ENCODE measurements at places on chromosomes 2 and 18. TPM values are rescaled to one million over a fixed set of nuclear protein-coding genes. Genes with fewer than 3 reads are reported as not detected.

- no peak for DNase-seq
These were observed 97.6 kb downstream of the POLE4 start for GRCh38 chr2:75055820-75056675.

DNA sequence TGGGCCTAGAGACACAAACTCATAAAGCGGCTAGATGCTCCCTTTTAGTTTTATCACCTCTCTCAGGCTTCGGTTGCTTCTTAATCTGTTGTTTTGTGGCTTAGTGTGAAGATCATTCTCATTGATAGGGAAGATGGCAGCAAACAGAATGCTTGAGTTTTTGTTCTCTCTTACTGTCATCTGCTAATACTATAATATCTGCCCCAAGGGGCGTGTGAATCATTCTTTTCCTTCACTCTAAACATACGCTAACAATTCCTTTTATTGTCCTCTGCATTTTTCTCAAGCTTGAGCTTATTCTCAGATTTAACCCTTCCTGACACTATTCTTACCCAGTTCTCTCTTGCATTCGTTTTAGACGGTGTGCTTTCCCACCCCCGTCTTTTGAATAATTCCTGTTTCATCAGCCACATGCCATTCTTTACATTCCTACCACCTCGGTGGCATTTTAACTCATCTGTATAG, 323.9 kb upstream of the NRP2 start:
- DNase-seq: no peak

OR6B2 gene
- not detected for total RNA-seq

DNA sequence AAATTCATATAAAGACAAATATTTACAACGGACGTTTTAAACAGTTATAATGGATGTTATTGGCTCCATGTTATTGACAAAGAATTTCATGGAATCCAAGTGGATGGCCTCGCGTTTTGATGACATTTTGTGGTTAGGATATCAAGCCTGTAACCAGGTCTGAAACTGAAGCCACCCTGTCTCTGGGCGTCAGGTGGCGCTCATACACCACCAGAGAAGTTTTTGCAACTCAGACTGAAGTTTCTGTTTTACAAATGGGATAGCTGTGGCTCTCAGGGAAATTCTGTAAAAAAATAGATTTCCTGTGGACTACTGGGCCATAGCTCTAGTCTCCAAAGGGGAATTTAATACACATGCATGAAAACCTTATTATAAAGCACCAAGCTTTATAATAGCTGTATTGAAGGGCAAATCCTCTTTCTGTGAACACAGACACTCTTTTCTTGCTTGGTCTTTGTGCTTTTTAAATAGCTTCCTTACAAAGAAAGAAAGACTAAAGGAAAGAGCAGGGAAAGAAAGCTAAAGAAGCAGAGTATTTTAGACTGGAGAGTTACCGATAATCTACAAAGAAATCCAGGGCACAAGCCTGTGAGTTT, 86.7 kb downstream of the C18orf54 start:
- peak; percentile 52 for DNase-seq

- DNase-seq: no peak
These were observed 416.6 kb downstream of the TMX3 start for GRCh38 chr18:68298330-68298729.

GRCh38 chr2:240401781-240402551, 33.5 kb upstream of the GPC1 start:
- no peak for DNase-seq

DNA sequence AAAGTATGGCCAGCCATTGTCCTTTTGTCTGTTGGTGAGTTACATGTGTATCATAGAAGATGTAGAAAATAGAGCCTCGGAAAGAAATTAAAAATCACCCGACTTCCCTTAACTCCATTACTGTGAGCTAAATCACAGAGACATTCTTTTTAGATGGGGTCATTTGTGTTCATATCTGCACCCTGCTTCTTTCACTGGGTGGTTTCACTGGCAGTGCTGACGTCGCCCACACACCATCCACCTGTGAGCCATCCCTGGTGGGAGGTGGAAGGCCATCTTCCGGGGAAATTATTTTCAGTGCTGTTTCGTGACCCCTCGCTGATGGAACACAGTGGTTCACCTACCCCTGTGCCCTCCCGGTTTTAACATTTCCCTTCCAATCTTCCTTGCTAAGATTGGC, 21.2 kb downstream of the SH3BP4 start:
- no peak for DNase-seq

DNA sequence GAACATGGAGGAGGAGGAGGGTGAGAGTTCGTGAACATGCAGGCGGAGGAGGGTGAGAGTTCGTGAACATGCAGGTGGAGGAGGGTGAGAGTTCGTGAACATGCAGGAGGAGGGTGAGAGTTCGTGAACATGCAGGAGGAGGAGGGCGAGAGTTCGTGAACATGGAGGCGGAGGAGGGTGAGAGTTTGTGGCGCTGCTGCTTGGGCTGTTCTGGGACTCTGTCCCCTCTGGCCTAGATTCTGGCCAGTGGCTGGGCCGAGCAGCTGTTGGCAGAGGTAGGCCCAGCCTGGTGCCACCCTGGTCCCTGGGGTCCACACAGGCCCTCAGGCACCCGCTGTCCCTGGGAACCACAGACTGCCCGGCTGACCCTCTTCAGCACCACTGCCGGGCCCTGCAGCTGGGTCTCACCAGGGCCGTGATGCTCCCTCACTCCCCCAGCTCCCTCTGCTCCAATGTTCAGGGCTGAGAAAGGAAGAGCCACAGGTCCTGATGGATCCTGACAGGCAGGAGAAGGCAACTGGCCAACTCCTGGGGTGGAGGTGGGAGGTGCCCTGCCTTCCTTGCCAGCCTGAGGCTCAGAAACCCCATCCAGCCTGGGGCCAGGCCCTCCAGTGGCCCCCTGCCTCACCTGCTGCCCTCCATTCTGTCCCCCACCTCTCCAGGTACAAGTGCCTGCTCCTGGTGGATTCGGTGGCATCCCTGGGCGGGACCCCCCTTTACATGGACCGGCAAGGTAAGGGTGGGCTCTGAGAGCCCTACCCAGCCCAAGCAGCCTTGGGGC, 3.9 kb downstream of the AGXT start:
- DNase-seq: no peak

DNA sequence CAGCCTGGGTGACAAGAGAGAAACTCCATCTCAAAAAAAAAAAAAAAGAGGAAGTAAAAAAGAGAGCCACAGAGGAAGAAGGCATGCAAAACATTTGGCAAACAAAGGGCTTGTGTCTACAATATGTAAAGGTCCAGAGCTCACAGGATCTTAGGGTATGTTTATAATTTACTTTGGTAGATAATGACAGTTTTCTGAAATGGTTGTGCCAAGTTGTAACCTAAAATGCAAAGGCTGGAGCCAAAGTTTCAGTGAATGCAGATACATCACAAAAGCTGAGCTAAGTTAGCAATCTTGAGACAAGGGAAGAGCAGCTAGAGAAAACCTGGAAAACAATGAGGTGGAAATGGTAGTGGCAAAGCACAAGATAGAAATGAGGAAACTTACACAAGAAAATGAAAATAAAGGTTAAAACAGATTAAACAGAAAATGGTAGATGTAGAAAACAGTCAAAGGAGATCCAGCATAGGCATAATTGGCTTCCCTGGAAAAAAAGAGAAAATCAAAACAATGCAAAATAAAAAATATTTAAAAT, 77.5 kb upstream of the HK2 start:
- no peak for DNase-seq

- DNase-seq: no peak
These were observed 361.6 kb upstream of the TFPI start for GRCh38 chr2:187915810-187916209.

GRCh38 chr2:100283724-100284501, 38.4 kb downstream of the LONRF2 start:
- DNase-seq: peak; percentile 84

GRCh38 chr2:111155610-111156009, 34.9 kb downstream of the BCL2L11 start:
- no peak for DNase-seq

CEP192 gene
- 22.6 TPM for total RNA-seq

TTC32 gene
- 6.8 TPM for total RNA-seq

DYNAP gene
- not detected for total RNA-seq

DNA sequence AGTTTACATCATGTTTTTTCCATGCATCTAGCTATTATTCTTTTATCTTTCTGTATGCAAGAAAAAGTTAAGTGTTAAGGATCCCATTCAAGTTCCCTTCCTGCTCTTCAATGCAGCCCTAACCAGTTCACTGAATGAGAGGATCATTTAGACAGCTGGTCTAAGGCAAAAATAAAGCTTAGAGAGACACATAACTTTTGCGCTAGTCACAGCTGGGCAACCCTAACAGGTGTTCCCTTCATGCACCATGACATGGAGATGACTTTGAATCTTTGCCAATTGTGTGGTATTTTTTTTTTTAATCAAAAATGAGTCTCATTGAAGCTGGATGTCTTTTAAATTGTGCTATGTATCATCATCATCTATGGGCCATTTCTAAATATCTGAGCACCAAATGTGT, 393.8 kb upstream of the CYRIA start:
- no peak for DNase-seq

DCDC2C gene
- total RNA-seq: 0.14 TPM

DNA sequence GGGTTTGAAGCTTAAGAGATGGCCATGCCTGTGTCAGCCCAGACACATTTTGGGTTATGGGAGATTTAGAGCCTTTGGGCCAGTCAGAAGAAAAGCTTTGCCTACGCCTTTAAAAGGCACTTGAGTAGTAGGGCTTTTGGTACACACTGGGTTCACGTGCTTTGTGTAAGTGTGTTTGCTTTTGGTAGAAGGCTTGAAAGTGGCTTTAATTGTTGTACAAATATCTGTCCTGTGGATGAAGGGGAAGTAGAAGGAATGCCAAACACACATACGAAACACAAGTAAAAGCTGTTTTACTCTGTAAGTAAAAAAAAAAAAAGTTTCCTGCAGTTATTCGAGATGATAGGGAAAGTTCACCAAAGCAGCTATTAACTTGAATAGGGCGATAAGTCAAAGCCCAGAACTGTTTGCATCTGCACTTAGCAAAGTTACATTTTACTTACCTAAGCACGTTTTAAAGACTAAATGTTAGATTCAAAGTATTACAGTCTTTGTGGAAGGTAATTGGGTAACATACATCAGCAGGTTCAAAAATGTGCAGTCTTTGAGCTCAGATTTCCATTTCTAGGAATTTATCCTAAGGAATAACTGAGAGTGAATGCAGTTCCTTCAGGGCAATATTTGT, 75.4 kb downstream of the STK25 start:
- no peak for DNase-seq

KCNG2 gene
- total RNA-seq: not detected

GRCh38 chr2:156329031-156329926, 3.2 kb downstream of the NR4A2 start:
- DNase-seq: no peak

STON1 gene
- 30.7 TPM for total RNA-seq

DNA sequence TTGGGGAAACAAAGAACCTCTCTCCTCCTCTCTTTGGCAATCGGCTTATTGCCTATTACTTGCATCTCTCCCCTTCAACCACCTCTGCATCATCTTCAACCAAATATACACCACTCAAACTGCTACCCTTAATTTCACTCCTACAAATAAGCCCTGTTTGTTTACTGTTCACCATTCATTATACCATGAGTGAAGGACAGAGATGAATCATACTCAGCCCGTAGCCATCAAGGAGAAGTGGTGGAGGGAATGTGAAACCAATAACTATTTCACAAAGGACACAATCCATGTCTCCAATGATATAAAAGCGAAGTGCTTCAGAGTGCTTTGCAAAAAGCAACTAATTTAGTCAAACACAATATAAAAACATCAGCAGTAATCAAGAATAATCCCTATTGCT, 76.8 kb downstream of the CACNB4 start:
- DNase-seq: no peak

DNA sequence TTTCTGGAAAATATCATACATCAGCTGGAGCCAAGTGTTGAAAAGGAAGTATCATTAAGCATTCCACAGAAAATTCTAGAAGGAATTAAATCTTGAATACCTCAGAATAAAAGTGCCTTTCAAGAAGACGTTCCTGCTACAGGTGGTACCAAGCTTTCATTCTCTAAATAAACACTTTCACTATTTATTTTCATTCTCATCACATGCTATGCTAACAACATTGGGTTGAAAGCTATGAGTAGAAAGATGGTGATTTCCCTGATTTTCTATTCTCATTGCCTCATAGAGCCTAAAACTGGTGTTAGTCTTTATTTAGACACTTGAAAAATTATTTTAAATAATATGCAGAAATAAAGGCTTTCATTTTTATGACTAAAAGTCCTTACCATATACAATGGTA, 324.7 kb downstream of the LRP1B start:
- no peak for DNase-seq

DNA sequence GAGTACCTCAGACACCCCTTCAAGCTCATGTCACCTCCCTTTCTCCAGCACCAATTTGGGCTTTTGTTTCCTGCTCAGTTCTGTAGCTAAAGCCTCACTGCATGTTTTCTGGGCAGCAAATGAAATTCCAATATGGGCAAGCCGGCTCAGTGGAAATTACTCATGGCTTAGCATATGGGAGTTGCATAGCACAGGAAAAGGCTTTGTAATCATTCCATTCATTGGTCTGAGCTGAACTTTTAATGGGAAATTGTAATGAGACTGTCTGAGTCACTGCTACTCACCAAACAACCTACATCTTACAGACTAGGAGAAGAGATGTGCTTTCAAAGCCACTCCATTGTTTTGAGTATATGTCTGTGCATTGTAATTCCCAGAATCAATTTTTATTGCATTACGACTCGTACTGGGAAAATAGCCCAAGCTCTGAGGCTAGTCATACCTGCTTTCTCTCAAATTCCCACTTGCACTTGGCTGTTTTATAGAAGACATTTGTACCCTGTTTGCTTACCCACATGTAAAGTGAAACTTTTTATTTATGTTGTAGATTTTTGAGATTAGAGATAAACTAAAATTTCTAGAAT, 139.5 kb upstream of the LRATD1 start:
- DNase-seq: no peak

- no peak for DNase-seq
These were observed 7.5 kb downstream of the TTC32 start for GRCh38 chr2:19894134-19894792.

DNA sequence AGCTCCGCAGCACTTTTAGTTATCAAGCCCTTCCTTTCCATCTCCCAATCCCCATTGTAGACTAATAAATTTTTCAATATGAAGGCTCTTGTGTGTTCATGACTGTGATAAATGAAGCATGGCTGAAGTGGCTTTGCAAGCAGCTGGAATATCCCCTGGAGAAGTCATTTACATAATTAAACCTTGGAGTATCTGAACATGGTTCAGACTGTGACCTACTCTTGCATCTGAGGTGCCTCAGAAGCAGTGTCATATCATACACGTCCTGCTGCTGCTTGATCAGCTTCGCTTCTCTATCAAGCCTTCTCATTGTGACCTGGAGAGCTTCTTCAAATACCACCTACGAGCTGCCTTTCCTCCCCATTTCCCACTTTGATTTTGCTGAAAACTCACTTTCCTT, 48.4 kb upstream of the ZNF397 start:
- no peak for DNase-seq

NT5DC4 gene
- 0.12 TPM for total RNA-seq

DNA sequence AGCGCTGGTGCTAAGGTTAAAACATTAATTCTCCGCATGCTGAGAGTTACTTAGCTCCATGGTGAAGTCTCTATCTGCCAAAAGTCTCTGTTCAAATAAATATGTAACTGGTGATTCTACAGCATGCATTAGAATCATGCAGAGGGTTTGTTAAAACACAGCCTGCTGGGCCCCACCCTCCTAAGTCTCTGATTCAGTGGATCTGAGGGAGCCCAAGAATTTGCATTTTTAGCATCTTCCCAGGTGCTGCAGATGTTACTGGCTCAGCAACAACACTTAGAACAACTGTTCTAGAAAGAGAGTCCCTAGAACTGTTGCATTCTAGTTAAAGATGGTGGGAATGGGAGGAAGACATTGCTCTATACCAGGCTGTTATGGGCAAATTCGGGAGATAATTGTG, 73.4 kb downstream of the DPP10 start:
- DNase-seq: no peak

UGT1A6 gene
- total RNA-seq: 6.3 TPM
